ENCODE measurements at places on chromosomes 5 and 9. TPM values are rescaled to one million over a fixed set of nuclear protein-coding genes. Genes with fewer than 3 reads are reported as not detected.

DNA sequence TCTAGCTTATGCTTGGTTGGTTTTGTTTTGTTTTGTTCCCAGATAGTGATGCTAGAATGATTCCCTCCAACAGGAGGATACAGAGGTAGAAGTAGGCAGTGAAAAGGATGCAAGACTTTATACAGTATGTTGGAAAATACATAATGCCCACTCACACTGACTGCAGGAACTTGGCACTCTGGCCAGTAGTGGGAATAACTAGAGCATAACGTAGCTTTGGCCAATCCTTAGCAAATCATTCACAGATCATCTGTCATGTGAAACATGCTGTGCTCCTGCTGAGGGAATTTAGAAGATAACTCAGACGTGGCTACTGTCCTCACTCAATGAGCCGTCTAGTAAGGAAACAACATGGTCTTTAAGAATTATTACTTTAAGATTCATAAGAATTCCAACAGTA is 13.5 kb downstream of the CFAP90 start:
- no peak for DNase-seq

Gene IFNA21
- not detected for total RNA-seq

DNA sequence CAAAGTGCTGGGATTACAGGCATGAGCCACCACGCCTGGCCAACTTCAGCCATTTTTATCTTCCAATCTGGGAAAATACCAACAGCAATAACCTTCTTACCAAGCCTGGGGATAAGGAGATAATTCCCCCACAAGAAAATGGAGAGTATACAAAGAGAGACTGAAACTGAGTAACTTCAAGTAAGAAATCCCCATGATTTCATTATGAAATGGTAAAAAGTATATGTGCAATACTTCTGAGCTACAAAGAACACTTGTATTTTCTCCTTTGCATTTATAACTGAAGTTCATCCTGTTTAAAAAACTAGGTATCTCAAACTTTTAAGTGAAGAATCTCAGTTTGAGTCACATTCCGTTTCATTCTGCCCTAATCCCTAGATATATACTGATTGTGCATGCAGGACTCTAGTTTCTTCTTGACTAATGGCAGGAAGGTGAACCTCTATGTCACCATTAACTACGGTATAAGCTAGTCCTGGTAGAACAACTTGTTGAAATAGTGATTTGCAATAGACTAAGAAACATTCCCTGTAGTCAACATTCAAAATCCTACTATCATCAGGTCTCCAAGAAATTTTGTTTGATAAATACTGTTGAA is 2071.4 kb downstream of the MAT2B start:
- no peak for DNase-seq

DNA sequence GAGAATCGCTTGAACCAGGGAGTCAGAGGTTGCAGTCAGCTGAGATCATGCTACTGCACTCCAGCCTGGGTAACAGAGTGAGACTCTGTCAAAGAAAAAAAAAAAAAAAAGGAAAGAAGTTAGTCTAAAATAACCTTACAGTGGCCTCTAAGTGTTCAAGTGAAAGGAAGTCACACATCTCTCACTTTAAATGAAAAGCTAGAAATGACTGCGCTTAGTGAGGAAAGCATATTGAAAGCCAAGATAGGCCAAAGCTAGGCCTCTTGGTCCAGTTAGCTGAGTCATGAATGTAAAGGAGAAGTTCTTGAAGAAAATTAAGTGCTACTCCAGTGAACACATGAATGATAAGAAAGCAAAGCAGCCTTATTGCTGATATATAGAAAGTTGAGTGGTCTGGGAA is 38.1 kb downstream of the ITGA1 start:
- DNase-seq, result no peak

- no peak for DNase-seq
Observed at GRCh38 chr5:35859101-35859661, 2.5 kb downstream of the IL7R start.

DNA sequence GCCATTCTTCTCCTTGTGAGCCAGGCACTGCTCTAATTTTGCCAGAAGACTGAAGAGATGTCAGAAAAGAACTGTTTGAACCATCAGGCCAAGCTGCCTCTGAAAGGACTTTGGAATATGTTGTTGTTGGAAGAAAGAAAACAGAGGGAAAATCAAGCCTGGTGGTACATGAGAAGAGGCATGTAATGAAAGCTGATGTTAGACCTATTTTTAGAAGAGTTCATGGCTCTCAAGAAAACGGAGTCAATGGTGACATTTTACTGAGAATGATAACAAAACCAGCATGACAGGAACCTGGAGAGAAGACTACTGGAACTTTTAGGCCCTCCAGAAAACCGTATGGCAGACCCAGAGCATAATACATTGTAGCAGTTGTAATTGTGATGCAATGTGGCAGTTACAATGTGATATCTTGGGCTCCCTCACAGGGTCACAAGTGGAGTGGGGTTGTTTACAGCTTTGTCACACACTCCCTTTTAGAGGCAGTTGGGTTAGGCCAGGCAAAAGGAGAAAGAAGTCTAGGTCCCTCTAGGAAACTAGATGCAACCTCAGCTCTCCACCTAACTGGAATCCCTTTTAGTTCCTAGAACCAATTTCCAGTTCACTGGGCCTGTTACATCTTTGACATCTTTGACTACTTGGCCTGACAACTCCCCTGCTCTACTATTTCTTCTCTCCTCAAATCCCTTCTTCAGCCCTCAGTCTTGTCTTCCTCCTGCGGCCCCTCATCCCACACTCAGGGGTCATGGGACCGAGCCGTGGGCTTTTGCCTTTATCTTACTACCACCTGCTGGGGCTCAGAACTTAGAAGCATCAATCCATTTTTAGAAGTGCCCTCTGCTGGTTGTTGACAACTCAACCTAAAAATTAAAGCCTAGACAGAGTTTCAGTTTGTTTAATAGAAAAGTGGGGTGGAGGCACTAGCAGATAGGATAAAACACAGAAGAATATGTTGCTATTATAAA is 61.2 kb upstream of the JAK2 start:
- no peak for DNase-seq

DNA sequence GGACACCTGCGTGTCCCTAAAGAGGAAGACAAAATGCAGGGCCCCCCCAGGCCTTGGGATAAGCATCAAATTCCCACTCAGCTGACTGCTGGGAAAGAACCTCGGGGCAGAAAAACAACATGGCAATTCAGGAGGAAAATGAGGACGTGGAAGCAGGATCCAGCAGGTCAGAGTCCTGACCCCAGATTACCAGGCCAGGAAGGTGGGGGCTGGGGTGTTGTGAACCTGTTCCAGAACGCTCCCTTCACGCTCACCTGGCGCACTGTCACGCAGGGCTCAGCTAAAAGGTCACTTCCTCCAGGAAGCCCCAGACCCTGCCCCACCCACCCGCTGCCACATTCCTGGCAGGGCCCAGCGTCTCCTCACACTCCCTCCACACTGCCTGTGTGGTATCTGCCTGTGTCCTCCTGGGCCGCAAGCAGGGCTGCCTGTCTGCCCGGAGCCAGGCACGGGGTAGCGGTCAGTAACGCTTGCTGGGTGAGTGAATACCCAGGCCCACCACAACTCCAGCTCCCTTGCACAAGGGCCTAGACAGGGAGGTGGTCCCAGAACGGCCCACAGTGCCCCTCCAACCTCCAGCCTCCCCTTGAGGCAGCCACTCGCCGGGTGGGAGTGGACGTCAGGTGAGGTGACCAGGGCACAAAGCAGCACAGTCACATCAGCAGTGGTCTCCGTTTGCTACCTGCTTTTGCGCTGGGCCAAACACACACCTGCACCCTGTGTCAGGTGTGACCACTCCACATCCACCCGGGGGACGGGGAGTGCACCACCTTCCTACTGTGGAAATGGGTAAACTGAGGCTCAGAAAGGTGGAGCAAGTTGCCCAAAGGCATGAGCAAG is 18.1 kb downstream of the VAV2 start:
- no peak for DNase-seq

- no peak for DNase-seq
Observed at GRCh38 chr5:102955488-102955887, 164.4 kb downstream of the GIN1 start.

Gene PCDHGC4
- total RNA-seq, result 17.6 TPM

DNA sequence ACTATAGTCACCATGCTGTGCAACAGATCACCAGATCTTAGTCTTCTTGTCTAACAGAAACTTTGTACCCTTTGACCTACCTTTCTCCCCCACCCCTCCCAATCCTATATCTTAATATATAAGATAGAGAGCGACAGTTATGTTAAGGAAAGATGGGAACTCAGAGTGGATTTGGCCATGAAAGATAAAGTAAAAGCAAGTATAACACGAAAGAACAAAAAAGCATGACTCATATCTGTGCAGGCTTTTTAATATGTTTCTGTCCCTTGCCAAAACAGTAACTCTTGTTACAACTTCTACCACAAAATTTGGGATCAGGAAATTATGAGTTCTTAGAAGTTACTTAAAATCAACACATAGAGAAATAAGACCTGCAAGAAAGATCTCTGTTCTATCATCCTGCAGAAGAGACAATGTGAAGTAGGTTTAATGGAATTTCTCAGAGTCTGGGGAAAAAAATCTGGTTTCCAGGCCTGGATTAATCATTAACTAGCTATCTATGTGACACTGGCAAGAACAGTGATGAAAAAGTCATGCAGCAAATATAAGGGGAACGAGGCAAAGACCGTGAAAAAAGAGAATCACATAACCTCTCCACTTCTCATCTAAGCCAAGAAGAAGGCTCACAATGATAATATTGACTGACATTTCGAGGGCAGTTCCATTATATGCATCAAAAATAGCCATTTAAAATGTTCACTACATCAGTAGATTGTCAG is 18.6 kb downstream of the BAAT start:
- DNase-seq, result no peak

DNA sequence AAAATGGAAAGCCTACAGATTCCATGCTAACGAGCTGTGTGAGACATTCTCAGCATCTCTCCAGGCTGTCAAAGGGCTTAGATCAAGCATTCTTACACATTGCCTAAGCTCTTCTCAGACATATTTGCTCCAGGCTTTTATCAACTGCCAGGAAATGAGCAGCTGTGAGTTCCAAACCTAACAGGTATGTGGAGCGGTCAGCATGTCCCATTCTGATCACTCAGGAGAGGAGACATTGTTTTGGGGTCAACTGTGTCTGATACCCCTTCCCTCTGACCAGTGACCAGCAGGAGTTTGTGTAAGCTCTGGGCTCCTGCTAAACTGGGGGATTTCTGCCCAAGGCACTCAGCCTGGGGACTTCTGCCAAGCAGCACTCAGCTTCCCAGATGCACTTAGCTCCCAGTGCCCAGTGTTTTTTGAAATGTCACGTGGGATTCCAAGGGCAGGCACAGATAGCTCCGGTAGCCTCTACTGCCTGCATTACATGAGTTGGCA is 229.1 kb downstream of the SEC61B start:
- no peak for DNase-seq

Gene DDX4
- total RNA-seq, result not detected

DNA sequence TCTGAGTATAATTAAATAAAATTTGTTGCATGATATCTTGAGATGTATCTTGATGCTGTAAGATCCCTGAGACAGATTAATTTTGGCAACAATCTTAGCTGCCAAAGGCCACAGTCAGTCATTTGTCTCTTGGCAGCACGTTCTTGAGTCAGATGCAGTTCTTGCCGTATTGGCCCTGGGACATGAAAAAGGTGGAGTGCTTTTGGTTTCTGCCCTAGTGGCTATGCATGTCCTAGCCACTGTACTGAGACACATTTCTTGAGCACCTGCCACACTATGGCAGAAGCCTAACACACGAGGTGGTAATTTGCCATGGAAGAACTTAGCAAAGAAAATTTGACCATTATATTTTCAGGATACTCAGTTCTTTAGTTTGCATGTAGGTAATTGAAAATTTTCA is 45.0 kb upstream of the PHF2 start:
- DNase-seq, result no peak

GRCh38 chr5:178827636-178828035 is 32.1 kb upstream of the ZNF354B start:
- no peak for DNase-seq

Gene NUTM2F
- not detected for total RNA-seq

DNA sequence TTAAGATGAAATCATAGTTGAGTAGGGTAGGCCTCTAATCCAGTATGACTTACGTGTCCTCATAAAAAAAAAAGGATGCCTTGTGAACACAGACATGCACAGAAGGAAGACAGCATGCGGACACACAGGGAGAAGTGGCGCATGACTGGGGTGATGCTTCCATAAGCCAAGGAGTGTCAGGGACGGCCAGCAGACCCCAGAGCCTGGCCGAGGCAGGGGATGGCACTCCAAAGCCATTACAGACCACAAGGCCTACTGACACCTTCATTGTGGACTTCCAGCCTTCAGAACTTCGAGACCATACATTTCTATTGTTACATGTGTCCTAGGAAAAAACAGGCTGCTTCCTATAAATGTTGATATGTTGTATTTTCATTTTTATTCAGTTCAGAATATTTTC is 19.9 kb downstream of the EHMT1 start:
- DNase-seq, result no peak

Gene FAM151B
- total RNA-seq, result 1.6 TPM

- peak; percentile 90 for DNase-seq
Observed at GRCh38 chr5:180831139-180832093, 28.8 kb upstream of the MGAT1 start.

All from suprapubic skin (tissue), 4 donors.